HS-27A (cell line): ENCODE measurements at places on chromosomes 4 and X.

DNA sequence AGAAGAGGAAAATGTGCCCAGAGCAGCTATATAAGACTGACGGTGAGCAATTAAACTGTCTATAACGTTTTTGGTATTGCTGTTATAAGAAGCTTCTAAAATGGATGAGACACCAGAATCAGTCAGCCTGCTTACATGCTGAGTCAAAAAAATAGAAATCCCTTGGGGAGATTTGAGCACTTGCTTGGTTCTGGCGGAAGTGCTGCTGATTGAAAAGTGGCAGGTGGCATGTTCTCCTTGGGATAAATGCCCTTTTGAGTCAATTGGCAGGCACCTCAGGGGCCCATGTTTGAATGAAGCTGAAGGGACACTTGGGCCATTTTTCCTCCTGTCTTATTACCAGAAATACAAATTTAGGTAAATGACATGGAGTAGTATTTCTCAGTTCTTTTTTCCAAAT lies 148.7 kb downstream of the PTCHD1 start:
- no peak for DNase-seq

DNA sequence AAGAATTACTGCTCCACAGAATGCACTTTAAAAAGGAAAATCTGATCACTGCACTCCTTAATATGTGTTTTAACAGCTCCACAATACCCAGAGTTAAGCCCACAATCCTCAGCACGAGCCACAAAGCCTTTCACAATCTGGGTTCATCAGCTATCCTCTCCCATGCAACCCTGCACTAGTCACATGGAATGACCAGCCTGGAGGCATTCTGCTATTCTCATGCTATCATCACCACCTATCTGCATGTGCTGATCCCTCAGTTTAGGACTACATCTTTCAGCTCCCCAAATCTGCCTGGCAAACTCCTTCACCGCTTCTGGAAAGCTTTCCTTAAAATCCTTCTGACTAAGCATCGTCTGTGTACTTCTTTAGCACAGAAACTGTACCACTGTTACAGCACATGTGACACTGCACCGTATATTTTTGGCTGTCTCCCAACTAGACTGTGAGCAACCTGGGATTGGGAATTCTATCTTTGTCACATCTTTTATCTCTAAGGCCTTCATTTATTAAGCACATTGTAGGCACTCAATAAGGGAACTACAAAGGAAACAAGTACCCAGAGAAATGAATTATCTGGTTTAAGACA lies 18.3 kb upstream of the EIF1AX start:
- DNase-seq = no peak

DNA sequence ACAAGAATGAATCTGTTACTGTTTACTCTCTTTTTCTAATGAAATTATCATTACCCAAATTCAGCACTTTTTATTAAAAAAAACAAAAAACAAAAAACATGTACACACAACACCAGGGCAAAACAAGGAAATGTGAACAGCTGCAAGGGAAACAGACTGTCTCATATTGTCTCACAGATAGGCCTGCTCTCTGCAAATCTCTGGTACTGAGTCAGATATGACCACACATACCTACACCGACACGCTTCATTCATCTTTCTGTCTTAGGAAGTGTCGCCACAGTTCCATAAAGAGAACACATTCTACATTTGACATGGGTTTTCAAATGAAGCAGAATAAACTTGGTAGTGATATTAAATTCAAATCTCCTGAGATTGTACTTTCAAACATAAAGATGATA lies 92.2 kb upstream of the GPR34 start:
- DNase-seq = no peak

DNA sequence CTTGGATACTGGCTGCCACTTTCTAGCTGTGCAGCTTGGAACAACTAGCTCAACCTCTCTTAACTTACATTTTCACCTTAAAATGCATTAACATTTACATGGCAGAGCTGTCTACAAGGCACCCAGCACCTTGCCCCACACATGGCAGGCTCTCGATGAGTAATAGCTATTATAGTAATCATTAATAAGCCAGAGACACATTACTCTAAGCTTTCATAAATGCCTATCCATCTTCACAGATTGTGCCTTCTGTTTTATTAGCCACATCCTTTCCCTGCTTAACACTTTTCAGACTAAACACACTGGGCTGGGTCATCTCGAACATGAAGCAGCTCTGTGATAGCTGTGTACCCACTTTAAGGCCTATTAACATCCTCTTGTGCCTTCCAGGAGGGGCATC lies 83.8 kb upstream of the UCP1 start:
- no peak for DNase-seq

- DNase-seq = no peak
Measured at GRCh38 chr4:154526151-154526550, 24.0 kb downstream of the PLRG1 start.

DNA sequence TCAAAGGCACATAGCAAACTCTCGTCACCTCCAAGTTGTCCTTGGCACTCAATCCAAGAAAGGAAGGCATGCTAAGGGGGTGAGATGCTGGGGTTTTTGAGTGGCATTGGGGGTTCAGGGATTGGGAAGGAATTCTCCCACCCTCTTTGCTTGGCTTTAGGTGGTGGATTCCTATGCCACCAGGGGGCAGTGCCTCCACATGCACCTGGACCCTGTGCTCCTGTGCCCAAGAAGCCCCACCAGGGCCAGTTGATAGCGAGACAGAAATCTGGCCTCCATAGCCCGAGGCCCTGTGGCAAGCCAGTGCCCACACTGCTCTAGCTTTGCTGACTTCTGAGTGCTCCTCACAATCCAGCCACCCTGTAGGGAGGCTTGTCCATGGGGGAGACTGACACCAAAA lies 2.0 kb upstream of the FATE1 start:
- no peak for DNase-seq

GRCh38 chrX:80335062-80335830 lies 85.0 kb upstream of the TENT5D start:
- DNase-seq = no peak

DNA sequence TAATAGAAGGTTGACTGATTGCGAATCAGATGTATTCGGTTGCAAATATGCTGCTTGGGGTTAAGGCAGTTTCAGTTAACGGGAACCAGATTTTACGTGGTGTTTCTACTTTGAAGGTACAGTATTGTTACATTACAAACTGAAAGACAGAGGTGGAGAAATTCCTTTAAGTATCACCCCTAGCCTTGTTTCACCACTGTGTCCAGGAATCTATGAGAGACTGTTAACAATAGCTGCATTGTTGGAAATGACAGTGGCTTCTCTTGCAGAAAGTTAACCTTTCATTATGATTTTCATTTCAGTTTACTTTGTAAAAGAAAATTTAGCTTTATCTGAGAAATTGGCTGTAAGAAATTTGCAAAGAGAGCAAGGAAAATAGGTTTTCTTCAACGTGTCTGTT lies 2.6 kb downstream of the CDKL5 start:
- no peak for DNase-seq

GRCh38 chr4:88725986-88726385 lies 28.4 kb upstream of the NAP1L5 start:
- DNase-seq = no peak

DNA sequence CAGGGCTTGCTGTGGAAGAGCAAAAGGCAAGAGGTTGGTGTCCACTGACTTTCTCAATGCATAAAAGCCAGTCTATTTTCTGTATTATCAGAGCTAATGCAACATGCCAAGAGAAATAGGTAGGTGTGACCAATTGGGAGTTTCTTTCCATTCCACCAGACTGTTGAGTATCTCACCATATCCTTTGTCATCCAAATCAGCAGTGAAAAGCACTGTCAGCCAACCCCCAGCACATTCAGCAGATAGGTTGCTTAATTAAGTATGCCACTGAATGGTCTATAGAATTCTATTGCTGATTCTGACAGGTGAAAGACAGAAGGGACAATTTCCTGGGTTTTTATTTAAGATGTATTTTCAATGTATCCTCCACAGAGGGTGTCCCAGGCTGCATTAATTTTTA lies 139.8 kb downstream of the HS6ST2 start:
- no peak for DNase-seq

DNA sequence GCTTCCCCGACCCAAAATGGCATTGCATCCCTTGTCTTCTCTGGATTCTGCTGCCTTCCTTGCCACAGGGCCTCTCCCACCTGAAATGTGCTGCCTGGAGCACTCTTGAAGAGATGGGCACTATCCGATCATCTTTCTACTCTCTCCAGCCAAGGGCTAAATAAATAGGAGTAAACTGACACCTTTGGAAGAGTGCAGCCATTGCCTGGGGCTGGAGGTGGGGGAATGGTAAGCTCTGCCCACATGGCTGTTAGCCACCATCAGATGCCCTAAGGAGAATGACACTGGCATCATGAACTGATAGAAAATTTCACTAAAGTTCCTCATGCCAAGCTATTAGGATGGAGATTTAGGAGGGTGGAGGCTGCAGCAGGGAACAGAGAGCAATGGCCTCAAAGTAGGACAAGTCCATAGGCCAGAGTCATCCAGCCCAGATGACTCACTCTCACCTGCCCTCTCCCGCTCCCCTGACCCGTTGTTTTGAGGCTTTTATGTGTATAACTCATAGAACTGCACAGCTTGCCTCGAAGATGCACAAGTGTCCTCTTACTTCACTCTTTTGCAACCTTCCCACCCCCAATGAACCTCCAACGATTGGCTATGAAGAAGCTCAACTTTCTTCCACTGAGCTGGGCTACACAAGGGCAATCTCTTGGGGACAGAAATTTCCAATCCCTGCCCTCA lies 822 bp upstream of the PFKFB1 start:
- no peak for DNase-seq

- DNase-seq = peak; percentile 71
Measured at GRCh38 chr4:128573781-128574508, 235.6 kb upstream of the JADE1 start.

- DNase-seq = no peak
Measured at GRCh38 chr4:127521463-127521862, 111.3 kb upstream of the INTU start.

GRCh38 chrX:24398766-24399165 lies 38.3 kb downstream of the SUPT20HL1 start:
- DNase-seq = no peak

- peak; percentile 55 for DNase-seq
Measured at GRCh38 chr4:142719854-142720541, 126.1 kb downstream of the INPP4B start.

DNA sequence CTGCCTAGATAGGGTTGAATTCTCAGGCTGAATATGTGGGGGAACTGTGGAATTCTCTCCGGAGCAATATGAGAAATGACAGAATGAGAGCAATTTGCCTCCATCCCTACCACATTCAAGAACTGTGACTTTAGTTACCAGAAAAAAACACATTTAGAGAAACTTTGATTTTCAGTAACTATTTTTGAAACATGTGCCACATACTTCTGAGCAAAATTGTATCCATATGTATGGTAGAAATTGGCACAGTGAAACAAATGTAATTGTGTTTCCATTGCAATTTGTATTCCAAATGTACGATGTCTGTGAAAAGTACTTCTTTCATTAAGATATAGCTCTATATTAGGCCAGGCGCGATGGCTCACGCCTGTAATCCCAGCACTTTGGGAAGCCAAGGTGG lies 5.5 kb upstream of the KLHL8 start:
- no peak for DNase-seq
